ENCODE measurements at places on chromosomes 3 and 15.

DNA sequence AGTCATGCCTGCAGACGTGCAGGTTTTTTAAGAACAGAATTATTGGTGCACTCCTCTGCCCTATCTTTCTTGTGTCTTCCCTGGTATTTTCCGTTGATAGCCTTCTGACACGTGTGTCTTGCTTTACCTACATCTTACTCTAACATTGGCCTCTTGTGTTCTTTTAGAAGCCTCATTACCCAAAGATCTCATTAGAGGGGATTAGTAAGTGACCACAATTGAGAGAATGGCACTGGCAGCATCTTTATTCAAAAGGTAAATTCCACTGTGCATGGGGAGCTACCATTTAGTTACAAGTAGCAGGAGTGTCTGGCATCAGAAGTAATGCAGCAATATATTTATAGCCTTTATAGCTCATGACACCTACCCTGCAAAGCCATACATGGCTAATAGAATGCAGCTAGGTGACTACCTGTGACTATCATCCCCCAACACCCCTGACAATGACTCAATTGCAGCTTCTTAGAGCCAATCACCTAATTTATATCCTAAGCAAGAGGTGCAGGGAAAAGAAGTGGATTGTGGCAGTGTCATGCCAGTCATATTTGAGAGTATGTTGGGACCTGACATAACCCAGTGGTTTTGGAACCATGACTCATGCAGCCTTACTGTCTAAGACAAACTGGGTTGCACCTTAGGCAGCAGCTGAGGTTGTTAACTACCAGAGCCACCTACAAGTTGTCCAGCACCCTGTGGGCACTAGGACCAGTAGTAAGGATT, 164.8 kb downstream of the GRM7 start:
- no peak for DNase-seq

- DNase-seq = peak; percentile 33
Measured at GRCh38 chr3:189967254-189967865, 153.3 kb downstream of the P3H2 start.

DNA sequence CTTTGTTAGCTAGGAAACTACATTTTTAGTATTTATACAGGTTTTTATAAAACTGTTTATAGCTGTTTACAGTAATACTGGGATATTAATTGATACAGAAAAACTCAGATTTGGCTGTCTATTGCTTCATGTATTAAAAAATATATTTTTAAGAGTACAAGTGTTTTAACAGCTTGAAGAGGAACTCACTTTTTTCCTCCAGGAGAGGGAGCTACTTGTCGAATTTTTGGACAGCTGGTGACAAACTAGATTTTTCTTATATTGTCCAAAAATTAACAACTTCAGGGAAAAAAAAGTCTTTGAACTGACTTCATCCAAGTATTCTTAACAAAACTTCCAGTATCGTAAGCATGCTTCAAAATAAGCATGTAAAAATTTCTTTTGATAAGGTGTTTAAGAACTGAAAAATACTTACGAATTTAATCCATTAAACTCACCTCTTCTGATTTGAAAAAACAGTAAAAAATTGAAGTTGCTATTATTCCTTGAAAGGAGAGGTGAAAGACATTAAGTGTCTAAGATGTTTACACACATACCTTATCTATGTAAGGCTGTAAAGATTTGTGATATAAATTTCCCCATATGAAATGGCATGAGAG, 4.0 kb downstream of the DIPK2A start:
- DNase-seq = no peak

DNA sequence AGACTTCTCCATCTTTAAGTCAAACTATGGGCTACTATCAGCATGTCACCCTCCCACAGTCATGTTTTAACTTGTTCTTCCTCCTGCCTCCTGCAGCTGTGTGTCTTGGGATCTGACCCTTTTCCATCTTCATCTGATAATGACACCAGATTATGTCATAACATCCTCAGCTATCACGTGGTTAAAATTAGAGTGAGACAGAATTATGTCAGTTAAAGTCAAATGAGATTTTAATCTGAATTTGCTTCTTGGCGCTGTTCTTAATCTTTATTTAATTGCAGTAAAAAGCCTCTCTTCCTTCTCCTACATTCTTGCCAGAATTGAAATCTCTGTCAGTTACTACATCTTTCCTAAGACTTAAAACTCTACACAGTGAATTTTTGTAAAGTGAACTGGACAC, 107.2 kb downstream of the ARPP21 start:
- no peak for DNase-seq

GRCh38 chr15:45203182-45203581, 15.4 kb upstream of the SHF start:
- DNase-seq = no peak

GRCh38 chr3:129070086-129070885, 9.7 kb downstream of the GP9 start:
- no peak for DNase-seq

DNA sequence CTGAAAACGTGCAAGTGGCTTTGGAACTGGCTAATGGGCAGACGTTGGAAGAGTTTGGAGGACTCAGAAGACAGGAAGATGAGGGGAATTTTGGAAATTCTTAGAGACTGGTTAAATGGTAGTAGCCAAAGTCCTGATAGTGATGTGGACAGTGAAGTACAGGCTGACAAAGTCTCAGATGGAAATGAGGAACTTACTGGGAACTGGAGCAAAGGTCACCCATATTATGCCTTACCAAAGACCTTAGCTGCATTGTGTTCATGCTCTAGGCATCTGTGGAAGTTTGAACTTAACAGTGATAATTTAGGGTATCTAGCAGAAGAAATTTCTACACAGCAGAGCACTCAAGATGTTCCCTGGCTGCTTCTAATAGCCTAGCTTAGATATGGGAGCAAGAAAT, 28.6 kb upstream of the SERPINI2 start:
- DNase-seq = no peak

GRCh38 chr3:78725703-78726246, 1042.0 kb downstream of the ROBO1 start:
- DNase-seq = no peak

DNA sequence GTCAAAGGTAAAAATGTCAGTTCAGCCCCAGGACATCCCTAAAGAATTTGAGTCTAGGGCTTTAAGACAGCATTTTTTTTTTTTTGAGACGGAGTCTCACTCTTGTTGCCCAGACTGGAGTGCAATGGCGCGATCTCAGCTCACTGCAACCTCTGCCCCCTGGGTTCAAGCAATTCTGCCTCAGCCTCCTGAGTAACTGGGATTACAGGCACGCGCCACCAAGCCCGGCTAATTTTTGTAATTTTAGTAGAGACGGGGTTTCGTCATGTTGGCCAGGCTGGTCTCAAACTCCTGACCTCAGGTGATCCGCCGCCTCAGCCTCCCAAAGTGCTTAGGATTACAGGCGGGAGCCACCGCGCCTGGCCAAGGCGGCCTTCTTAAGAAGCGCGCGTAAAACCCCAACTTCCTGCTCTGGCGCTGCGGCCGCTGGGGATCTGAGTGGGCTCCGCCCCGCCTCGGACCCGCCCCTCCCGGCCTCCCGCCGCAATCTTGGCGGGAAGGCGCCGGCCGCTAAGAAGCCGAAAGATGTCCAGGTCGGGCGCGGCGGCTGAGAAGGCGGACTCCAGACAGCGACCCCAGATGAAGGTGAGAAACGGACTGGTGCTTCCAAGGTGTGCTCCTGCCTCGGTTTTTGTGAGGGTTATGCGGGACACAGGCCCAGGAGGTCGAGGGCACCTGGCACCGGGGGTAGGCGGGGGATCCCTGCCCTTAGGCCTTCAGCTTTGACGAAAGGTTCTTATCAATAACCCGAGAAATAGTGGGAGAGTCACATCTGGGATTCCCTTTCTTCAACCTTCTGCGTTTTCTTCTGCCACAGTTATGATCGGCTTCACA, at the start of gene WDR76:
Gene WDR76 (plus strand): TSS at position 495 of the 834 bp plus-strand sequence. CDS start 31 bp downstream, at position 526.
- peak; percentile 71 for DNase-seq

GRCh38 chr15:50113992-50114780, 4.8 kb downstream of the ATP8B4 start:
- no peak for DNase-seq
